ENCODE measurements at places on chromosomes 6 and 20.

DNA sequence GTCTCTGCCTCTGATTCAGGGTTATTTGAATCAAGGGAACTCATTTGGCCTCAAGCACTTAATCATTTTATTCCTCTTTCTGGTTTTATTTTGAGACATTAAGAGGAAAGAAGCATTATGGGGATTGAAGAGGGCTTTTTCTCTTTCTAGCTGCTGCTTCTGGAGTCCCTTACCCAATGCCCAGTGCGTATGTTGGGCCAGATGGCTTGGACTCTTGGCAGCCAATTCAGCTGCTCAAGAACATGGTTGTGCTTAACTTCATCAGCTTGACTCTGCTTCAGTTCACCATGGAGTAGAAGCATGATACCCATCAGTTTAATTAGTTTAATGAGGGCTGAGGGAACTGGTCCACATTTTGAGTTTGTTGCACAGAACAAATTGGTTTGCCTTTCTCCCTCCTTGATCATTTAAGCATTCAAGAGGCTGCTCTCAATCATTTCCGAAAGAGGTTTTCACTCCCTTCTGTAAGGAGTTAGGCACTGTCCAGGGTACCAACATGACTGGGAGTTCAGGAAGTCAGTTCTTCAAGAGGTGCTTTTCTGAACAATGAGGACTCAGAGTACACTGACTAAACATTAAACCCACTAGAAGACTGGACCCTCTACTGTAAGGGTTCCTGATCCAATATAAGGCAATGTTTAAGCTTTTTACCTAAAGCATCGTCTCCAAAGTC is 14.6 kb downstream of the PDYN start:
- DNase-seq = no peak

DNA sequence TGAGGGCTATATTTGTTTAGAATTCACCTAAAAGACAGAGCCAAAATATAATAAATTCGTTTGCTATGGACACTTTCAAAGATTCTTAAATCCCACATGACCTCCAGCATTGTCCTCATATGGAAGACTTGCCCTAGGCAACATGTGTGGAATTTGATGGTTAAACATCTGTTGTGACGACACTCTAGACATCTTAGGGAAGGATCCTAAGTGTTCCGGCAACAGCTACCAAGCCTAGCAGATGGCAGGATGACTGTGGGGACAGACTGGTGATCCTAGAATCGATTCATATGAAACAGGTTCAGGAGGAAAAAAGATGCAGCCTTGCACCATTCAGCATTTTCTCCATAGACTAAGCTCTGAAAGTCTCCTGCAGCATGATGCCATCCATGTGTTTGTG is 77.6 kb upstream of the BACH2 start:
- no peak for DNase-seq

DNA sequence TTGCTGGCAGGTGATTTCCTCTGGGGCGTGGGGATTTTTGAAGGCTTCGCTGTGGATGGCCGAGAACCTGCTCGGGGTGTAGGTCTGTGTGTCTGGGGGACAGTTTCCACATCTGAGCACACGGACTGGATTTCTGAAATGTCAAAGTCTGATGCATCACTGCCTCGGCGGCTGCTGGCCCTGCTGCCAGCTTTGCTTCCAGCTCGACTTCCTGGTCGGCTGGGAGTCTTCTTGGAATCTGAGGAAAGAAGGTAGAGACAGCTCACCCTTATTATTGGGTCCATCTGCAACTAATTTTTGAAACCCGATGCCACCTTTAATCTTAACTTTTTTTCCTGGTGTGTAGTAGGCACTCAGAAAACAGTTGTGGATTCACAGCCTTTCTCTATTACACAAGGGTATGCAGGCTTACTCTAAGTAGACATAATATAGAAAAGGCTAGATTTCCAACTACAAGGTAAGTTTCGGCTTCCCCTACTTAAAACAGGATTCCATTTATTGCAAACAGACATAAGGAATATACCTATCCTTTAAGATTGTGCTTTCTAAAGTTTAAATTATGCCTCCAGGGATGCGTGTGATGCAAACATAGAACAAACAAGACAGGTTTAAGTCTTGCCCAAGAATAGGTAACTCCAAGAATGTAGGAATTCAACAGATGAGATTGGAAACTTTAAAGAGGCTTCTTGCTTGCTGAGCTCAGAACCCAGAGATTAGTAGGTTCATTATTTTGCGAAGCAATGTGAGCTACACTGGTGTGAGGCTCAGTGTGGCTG is 183.5 kb downstream of the DST start:
- no peak for DNase-seq

DNA sequence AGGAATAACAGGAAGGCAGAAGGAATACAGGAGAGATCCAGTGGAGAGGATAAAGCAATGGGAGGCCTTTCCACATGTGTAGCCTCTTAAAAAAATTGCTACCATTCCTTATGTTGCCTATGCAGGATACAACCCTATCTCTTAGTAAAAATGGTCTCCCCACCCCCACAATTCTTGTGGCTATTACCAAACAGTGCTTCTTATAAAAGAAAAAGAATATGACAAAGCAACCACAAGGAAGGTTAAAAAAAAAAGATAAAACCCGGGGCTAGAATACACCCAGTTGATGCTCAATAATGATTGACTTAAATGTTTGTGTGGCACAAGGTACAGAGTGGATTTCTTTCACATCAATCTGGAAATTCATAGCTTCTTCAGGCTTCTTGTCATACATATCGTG is 250.9 kb downstream of the HIVEP2 start:
- no peak for DNase-seq

DNA sequence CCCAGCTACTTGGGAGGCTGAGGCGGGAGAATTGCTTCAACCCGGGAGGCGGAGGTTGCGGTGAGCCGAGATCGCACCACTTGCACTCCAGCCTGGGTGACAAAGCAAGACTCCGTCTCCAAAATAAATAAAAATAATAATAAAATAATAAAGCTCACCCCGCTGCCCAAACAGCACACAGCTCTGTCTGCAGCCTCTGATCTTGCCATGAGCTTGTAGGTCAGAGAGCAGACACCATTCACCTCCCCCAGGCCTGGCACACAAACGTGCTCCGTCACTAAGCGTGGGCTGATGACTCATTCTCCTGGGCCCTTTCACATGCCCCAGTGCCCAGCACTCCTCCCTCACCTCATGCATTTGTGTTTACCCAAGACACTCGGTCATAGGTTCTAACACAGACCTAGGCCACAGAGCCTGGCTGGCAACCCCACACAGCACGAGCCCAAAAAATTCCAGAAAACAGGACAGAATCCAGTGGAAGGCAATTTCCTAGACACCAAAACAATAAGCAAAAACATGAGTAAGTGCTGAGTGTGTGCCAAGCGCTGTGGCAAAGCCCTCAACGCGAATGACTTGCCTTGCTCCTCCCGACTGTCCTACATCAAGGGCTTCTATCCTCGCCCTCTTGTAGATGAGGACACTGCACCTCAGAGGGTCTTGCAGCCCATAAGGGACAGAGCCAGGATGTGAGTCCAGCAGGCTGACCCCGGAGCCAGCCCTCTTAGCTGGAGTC is 18.0 kb downstream of the ATP9A start:
- DNase-seq = no peak

GRCh38 chr6:141103246-141103645 is 1029.5 kb upstream of the GJE1 start:
- DNase-seq = no peak

DNA sequence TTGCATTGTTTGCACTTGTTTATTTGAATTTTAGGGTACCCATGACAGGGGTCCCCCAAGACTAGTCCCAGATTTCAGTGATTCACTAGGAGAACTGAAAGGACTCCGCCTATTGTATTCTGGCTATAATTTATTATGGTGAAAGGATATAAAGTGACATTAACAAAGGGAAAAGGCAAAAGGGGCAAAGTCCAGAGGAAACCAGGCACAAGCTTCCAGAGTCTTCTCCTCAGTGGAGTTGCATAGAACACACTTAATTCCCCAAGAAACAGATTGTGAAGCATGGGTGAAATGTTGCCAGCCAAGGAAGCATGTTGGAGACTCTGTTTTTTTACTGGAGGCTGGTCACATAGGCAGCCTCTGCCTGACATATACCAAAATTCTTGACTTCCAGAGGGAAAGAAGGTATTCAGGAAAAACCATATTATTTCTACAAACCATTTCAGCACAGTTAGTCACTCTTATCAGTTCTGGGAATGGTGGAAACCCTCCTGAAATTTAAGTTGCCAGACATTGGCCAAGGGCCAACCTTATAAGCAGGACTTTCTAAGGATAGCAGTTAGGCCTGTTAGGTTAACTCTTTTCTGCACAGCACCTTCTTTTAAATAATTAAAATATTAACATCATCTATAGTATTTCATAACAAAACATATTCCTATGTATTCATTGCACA is 71.8 kb downstream of the FIG4 start:
- DNase-seq = no peak

DNA sequence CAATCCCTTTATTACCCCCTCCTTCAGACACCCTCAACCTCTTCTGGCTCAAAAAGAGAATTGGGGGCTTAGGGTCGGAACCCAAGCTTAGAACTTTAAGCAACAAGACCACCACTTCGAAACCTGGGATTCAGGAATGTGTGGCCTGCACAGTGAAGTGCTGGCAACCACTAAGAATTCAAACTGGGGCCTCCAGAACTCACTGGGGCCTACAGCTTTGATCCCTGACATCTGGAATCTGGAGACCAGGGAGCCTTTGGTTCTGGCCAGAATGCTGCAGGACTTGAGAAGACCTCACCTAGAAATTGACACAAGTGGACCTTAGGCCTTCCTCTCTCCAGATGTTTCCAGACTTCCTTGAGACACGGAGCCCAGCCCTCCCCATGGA is 2.2 kb downstream of the TNF start:
- no peak for DNase-seq

GRCh38 chr6:53347921-53348370 is 804 bp downstream of the ELOVL5 start:
- DNase-seq = no peak

All from stimulated activated CD4-positive, alpha-beta T cell treated with anti-CD3 and anti-CD28 coated beads, Interleukin-1b, Interleukin-23, amount 100 ng/mL, for 1 hour (primary cell).